Activated T-cell treated with anti-CD3 and anti-CD28 coated beads for 1 hour (primary cell): ENCODE measurements at places on chromosomes 11 and 22.

DNA sequence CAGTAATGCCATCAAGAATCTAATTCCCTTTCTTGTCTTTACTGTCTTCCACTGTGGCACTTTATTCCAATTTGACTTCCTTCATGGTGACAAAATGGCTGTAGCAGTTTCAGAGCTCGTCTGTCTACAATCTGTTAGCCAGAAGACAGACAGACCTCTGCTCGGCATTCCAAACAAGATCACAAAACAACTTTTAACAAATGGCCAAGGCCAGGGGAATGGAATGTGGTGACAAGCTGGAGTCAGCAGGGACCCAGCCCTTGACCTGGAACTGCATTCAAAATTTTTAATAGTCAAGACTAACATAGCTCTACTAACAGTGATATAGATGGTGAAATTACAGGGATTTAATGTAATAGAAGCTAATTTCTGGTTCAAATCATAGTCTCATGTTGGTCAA lies 637.2 kb downstream of the ETS1 start:
- no peak for DNase-seq

DNA sequence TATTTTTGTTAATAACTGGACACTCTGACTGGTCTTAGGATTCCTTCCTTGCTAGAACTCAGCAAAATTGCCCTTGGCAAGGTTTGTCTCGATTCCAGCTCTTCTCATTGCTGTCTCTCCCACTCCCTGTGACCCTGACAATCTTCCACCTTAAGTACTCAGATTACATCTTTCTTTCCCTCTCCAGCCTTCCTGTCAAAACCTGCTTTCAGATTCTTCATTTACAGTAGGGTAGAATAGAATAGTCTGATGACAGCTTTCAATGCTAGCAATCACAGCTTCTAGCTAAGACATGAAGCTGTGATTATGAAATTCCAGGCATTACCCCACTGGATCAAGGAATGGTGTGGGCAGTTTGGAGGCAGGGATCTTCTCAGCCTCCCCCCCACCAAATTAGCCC lies 39.2 kb upstream of the LMO2 start:
- DNase-seq, result no peak

DNA sequence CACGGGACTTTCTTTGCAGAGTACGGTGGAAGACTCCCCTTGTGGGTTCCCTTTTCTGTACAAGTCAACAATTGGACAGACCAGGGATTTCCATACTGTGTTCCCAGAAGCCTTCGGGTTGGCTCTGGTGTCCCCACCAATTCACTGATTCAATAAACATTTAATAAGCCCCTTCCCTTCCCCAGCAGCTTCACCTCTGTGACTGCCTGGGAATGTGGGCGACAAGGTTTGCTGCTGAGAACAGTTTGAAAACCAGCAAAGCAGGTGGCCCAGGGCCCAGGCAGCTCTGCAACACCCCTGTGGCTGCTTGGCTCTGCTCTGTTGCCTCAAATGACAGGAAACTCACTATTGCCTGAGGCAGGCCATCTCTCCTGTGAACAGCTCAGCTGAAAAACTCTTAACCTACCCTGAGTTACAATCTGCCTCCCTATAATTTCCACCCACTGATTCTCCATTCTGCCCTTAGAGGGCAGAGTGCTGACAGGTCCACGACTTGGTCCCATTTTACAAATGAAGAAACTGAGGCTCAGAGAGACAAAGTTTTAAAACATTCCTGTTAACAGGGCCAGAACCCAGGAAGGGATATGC lies 10.4 kb downstream of the ADORA2A start:
- no peak for DNase-seq

GRCh38 chr22:26276529-26277160 lies 107.4 kb downstream of the SEZ6L start:
- DNase-seq, result no peak

DNA sequence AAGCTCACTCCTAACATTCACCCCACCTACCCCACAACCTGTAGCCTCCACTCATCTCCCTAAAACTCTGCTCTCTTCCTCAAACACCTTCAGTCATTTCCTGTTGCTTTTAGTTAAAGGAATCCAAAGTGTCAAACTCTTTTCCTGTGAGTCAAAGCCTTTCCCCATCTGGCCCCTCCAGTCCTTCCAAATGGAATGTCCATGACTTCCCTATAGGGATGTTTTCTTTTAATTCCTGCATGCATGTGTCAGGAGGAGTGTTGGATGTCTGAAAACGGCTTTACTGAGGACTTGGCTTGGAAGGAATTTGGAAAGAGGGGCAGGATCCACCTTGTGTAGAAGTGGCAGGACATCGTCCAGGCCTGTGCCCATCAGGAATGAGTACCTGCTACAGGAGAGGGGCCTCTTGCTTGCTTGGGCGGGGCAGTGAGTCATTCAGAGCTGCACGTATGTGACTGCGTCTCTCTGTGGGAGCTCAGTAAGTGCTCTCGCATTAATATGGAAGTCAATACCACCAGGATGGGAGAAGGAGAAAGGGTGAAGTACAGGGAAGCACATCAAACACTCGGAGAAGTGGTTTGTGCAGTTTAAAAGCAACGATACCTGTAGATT lies 491.9 kb downstream of the OPCML start:
- DNase-seq, result no peak

- DNase-seq, result no peak
Observed at GRCh38 chr22:26432619-26433311, 3.7 kb downstream of the ASPHD2 start.

DNA sequence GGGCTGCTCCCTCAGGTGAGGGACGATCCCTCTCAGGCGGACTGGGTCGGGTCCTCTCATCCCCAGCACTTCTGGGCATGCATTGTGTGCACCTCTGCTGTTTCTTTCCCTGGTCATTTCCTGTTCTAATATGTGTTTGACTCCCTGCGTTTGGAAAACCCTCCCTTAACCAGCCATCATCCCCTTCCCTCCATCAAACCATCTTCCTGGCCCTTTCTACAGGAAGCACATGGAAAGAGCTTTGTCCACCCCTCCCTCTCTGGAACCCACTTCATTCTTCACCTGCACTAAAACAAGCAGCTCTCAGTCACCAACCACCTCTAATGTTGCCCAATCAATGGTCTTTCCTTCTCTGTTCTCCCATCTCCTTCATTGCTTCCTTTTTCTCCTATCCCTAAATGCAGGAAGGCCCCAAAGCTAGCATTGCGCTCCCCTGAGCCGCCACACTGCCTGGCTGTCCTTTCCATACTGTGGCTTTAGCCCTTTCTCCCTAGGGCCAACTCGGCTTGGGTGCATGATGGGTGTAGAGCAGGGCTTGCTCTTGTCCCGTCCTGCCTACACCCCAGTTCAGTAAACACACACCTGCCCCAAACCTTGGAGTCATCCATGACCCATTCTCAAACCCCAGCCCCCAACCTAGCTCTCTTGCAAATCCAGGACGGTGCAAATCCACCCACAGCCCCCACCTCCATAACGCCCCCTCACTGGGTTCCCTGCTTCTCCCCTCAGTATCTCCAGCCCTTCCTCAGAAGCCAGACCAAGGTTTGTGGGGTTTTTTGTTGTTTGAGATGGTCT lies 5.4 kb upstream of the GAS2L1 start:
- DNase-seq, result no peak

DNA sequence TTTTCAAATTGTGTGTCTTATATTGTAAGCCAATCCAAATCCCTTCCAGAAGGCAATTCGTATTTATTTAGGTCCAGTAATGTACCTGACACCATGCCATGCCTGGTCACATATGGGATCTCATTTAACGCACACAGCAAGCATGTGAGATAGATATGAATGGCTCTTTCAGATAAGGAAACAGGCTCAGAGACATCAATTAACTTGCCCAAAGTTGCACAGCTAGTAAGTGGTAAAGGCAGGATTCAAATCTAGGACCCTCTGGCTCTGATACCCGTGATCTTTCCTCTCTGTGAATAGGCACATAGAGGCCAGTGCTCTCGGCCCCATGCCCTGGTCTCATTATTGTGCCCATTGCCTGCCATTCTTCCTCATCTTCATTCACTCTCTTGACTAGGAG lies 34.3 kb downstream of the KCNJ4 start:
- DNase-seq, result no peak

DNA sequence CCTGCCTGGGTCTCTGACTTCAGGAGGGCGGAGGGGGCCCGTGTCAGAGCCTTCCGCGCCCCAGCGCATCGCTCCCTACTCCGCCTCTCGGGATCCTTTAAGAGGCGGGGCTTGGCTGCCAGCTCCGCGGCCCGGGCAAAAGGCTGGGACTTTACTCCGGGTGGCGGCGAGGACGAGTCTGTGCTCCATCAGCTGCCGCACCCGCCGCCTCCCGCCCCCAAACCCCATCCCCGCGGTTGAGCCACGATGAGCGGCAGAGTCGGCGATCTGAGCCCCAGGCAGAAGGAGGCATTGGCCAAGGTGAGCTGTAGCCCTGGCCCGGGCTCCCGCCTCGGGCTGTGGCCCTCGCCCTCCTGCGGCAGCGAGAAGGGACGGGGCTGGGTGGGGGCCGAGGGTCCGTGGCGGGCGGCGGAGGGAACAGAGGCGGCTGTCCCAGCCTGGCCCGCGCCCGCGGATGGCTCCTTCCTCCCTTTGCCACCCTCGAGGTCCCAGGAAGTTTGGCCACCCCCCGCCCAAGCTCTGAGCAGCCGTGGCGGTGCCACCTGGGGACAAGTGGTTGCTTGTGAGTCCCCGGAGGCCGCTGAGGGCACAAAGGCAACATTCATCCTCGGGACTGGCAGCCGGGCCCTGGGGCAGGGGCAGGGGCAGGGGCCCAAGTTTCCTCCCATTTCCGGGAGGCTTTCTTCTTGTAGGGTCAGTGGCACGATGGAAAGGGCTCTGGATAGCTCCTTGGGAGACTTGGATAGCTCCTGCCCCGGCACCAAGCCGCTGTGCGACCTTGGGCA lies at the start of gene SEC14L2:
Gene SEC14L2 (plus strand): TSS at position 148 of the 785 bp plus-strand sequence. CDS start 99 bp downstream, at position 247.
- peak; percentile 39 for DNase-seq

- DNase-seq, result no peak
Observed at GRCh38 chr22:21829523-21829922, 37.9 kb downstream of the MAPK1 start.

DNA sequence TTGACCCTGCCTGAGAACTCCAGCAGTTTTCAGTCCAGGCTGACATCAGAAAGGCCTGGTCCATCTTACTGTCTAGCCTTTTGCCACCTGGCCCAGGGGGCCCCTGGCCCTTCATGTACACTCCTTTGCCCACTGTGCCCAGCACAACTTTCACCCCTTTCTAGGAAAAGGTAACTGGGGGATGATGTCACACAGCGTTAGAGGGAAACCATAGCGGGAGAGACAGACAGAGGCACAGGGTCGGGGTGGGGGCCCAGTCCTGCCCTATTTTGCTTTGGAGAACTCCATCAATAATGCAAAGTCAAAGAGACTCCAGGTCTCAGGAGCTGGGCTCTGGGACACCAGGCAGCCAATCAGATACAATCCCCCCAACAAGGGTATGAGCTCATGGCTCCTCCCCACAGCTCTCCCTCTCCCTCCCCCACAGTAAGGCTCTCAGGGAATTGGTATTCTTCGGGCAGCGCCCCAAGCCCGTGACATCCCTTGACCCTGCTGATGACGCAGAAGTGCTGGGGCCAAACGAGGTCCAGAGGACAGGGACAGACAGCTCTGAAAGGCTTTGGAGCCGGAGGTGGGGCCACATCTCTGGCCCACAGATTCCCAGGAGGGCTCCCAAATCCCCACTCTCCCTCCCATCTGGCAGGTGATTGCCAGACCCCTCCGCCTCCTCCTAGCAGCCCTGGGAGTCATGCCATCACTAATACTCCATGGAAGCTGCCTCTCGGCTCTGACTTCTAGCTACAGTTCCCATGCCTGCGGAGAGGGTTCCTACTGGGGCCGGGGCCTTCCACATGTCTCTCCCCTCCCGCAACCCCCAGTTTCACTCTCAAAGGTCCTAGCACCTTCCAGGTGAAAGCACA lies 5.9 kb downstream of the USP2 start:
- DNase-seq, result no peak

- no peak for DNase-seq
Observed at GRCh38 chr11:92199991-92200390, 24.6 kb upstream of the FAT3 start.

DNA sequence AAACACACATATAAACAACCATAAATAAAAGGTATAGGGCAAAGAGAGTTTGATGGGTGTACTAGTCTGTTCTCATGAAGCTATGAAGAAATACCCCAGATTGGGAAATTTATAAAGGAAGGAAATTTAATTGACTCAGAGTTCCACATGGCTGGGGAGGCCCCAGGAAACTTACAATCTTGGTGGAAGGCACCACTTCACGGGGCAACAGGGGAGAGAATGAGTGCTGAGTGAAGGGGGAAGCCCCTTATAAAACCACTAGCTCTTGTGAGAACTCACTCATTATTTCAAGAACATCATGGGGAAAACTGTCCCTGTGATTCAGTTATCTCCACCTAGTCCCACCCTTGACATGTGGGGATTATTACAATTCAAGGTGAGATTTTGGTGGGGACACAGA lies 385.9 kb upstream of the ANO5 start:
- DNase-seq, result no peak

DNA sequence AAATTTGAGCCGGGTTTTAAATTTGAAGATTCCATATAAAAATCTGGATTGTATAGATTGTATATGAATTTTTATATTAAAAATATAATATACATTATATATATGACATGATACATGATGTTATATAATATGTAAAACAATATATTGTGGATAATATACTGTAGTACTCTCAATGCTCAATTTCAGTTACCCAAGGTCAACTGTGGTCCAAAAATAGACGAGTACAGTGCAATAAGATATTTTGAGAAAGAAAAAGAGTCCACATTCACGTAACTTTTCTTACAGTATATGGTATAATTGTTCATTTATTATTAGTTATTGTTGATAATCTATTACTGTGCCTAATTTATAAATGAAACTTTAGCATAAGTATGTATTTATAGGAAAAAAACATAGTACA lies 94.2 kb upstream of the YWHAH start:
- no peak for DNase-seq

- DNase-seq, result no peak
Observed at GRCh38 chr11:79501707-79502106, 60.9 kb upstream of the TENM4 start.

DNA sequence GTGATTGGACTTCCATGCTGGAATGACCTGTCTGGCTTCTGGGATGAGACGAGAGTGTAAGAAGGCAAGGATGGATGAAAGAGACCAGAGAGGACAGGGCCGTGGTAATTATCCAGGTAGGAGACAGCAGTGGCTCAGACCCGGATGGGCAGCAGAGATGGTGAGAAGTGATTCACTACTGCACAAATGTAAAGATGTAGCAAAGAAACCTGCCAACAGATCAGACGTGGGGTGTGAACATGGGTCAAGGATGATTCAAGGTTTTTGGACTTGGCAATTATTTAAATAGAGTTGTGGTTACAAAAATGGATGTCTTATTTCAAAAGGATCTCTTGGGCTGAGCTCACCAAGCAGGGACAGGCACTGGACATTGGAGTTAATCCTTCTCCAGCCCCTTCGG lies 32.7 kb downstream of the RIBC2 start:
- no peak for DNase-seq

DNA sequence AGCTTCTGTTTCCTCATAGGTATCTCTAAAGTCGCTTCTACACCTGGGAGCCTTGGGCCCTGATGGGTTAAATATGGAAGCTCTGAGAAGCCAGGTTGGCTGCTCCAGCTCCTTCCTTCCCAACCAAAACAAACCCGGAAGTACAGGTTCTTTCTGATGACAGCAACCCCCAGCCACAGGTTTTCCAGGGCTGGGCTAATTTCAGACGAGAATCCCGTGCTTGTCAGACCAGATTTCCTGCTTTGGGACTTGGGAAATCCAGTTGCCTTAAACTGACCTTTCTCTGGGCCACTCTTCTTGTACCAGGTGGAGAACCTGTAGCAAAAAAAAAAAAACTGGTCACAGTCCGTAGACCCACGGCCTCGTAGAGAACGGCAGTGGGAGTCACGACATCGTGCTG lies 51.9 kb downstream of the RBX1 start:
- DNase-seq, result no peak
